ENCODE measurements at places on chromosomes 11 and 22.

DNA sequence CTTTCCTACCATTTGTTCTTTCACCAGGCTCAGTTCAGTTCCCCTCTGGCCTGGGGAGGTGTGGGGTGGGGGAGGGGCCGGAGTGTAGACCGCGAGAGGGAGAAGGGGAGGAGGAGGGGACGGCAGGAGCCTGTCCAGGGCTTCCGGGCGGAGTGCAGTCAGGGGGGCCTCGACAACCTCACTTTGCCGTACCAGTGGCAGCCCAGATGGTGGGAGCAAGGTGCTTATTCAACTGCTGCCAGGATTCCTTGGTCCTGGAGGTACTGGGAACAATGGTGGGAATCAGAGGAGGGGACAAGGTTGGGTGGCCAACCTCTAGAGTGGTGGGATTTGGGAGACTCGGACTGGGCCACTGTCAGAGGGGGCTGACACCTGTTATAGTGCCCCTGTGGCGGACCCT lies 1.2 kb downstream of the BACE1 start:
- DNase-seq: no peak

DNA sequence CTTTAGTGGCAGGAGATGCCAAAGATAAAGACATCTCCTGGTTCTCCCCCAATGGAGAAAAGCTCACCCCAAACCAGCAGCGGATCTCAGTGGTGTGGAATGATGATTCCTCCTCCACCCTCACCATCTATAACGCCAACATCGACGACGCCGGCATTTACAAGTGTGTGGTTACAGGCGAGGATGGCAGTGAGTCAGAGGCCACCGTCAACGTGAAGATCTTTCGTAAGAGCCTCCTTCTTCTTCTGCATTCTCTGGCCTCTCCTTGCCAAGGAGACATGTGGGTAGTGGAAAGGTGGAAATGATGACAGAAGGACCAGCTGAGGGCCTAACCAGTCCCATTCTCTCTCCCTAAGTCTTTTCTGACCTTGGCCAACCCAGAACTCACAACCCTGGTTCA lies 110.1 kb upstream of the TTC12 start:
- DNase-seq: no peak

DNA sequence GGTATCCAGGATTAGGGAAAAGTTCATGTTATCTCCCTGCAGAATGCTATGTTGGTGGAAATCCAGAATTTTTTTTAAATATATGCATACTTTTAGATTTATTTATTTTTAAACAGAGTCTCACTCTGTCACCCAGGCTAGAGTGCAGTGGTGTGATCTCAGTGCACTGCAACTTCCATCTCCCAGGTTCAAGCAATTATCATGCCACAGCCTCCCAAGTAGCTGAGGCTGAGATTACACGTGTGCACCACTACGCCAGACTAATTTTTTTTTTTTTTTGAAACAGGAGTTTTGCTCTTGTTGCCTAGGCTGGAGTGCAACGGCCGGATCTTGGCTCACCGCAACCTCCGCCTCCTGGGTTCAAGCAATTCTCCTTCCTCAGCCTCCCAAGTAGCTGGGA lies 2.6 kb downstream of the PACSIN2 start:
- DNase-seq: no peak

DNA sequence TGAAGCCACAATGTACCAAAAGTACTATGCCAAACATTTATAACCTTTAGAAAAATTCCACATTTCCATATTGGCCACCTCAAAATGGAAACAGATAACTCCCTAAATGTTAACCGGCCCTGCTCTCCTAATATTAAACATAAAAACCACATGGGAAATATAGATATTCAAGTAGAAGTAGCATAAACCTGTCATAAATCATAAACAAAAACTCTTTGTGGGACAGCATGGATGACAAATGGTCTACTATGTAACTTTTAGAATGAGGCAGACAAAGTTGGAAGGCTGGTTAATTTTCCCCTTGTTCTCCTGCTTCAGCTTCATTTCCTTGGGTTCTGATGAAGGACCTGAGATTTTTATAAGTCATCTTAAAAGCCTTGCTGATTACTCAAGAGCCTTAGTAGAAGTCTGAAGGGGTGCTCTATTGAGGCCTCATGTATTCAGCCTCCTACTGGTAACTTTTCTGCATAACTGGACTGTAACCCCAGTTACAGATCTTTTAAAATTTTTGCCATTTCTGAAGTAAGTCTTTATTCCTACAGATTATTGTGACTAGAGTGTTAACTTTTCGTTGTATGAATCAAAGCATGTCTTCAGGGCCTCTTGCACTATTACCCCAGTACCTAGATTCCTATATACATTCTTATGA lies 116.4 kb downstream of the STIM1 start:
- DNase-seq: no peak

DNA sequence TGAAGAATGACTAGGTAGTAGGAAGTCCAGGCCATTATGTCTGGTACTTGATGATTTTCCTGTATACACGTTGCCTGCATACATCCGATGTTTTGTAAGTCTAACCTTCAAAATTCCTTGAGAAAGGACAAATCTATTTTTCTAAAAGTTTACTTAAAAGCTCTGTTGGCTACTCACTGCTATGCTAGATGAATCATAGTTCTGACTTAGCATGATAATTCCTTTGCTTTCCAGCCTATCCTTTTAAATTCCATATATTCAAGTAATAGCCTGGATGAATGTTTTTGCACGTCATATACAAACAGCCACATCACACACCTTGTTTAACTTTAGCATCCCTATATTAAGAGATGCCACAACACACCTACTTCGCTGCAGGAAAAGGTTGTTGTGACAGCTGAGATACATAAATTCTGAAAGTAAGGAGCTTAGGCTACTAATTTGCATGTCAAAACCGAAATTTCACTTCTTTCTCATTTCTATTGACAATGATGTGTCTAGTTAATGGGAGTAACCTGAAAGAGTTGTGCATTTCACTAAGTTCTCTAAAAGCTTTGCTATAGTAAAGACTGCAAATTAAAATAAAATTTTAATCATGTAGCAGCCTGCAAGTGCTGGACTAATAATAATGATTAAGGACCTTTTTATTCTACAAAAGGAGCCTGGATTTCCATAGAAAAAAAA lies 1116.4 kb downstream of the JRKL start:
- no peak for DNase-seq

All from DMS153 (cell line).